ENCODE measurements at places on chromosomes 6 and 20.

- peak; percentile 35 for DNase-seq
Observed at GRCh38 chr6:75266716-75267291, 17.8 kb downstream of the TMEM30A start.

- peak; percentile 38 for DNase-seq
Observed at GRCh38 chr20:3753098-3753497, 14.5 kb downstream of the ADISSP start.

DNA sequence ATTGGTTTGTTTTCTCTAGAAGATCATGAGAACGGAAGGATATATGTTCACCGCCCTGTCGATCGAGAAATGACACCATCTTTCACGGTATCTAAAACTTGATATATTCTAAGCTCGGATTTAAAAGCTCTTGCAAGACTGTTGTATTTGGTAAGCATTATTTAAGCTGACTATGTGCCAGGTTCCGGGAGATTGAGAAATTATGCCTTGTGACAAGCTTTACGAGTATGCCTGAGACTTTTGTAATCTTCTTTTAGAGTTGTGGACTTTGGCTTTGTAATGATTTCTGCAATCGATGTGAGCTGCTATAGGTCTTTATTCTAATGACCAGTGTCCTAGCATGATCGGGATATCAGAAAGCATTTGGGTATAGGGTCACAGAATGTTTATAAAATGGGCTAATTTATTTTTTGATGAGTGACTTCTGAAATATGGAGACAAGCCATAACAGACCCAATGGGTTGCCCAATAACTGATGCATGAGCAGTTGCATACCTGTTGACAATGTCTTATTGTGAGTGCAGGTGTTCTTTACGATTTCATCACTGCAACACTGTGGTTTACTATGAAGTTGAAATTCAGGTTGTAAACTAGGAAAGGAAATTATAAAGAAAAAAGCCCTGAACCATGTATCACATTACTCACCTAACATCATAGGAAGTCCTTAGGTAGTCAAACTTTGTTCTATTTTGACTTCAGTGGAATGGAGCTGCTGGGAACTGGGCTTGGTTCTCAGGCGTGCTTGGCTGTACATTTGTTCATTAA is 14.0 kb downstream of the CDH26 start:
- no peak for DNase-seq

DNA sequence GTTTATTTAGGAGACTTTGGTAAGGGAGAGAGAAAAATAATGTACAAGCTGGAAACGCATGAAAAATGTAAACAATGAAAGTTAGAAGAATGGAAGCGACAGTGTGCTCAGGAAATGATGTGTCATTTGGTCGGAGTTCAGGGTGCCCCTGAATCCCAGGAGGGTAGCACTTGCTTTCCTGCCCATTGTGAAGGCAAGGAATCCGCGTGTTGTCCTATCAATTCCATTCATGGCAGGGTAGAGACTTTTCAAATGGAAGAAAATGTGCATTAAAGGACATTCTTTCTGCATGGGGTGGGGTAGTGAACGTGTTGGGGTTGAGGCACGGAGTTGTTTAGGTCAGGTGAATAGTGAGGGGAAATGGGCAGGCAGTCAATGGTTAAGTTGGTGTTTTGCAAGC is 33.7 kb downstream of the GCNT2 start:
- no peak for DNase-seq

DNA sequence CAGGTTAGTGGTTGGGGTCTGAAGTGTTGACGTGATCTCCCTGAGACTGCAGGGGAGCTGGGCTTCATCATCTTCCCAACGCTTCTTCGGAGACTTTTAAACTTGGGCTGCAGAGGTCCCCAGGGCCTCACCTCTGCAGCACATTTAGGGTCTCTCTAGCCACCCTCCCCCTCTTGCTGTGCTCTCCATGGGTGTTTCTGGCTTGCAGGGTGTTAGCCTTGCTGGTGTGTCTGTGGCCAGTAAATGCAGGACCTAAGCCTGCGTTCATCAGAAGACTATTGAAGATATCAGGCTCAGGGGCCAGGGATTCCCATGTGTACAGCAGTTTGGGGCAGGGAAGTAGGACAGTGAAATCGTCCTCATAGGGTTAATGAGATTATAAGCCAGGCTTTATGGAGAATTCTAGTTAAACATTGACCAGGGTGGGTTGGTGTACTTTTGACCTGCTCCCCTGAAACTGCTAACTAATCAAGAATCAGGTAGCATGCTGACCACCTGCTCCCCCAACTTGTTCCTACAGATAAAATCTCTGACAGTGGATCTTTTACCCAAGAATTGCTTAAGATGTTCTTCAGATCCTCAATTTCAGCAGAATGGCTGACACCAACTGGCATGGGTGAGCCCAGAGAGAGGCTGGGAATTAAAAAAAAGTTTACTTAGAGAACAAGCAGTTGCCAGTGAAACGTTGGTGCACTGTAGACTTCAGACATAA is 3.8 kb upstream of the DDO start:
- no peak for DNase-seq

All from COR-L47 (cell line).